ENCODE measurements at places on chromosomes 4 and X.

DNA sequence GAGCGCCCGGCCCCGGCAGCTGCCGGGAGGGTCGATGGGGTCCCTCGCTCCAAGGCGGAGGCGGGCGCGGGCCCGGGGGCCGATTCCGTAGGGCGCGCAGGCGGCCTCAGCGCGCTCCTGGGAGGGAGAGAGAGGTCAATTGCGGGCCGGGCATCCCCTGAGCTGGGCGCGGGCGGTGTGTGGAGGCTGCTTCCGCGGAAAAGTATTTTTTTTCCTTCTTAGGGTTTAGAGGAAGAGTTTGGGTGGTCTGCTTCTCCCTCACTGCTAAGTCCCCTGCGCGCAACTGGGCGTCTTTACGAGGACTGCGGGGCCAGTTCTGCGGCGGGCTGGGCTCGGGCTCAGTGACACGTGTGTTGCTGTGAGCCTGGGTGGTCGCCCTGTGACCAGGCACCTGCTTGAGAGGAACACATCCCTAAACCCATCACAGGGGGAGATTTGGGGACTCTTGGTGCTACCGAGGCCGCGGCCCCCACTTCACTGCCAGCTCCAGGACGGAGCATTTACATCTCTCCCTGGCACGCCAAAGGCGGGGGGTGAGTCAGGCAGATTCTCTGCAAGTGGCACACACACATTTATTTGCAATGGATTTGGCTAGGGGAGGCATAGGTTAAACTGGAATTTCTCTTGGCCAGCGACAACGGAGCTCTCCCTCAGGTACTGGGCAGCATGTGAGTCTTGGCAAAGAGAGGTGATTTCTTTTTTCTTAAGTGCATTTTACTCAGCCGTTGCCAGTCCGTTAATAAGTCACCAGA is 151.2 kb upstream of the SLC4A4 start:
- peak; percentile 15 for DNase-seq

GRCh38 chrX:42976746-42977366 is 198.9 kb upstream of the PPP1R2C start:
- no peak for DNase-seq

- DNase-seq, result no peak
Measured at GRCh38 chrX:124506066-124506465, 159.7 kb downstream of the SH2D1A start.

DNA sequence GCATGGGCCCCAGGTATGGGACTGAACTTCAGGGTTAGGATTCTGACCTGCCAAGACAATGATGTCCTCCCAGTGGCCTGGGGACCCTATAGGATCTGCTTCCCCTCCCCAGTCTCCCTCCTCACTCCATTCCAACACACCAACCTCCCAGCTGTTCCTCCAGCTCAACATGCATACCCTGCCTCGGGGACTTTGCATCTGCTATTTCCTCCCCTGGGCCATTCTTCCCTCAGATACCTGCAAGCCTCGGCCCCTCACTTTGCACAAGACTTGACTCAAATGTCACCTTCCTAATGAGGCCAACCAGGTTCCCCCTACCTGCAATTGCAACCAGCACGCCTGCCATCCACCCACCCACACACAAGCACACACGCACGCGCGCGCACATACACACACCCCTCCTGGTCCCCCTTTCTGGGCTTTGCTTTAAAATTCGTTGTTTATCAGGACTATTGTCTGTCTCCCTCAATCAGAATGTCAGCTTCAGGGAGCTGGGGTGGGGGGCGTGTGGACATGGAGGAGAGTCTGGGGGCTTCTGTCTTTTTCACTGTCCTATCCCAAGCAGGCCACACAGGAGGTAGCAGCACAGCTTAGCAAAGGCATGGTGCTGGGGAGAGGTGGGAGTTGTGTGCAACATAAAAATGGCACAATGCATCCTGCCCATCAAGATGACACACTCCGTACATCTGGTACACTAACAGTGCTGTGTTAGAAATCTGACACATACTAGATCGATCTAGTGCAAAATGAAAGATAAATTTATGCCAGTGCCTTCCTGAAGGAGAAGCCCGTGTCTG is 20.6 kb upstream of the PPP2R2C start:
- no peak for DNase-seq

- DNase-seq, result no peak
Measured at GRCh38 chr4:140764785-140765392, 8.7 kb upstream of the TBC1D9 start.

Measured in effector memory CD8-positive, alpha-beta T cell (primary cell).